Endothelial cell (in vitro differentiated cells): ENCODE measurements at places on chromosomes 2 and 18. TPM values are rescaled to one million over a fixed set of nuclear protein-coding genes. Genes with fewer than 3 reads are reported as not detected.

- no peaks in the 10 kb centered on the region for H3K27me3 ChIP-seq
- DNase-seq = no peak
- H3K4me1 ChIP-seq = no peaks in the 10 kb centered on the region
- peaks cover 11% of the 10 kb centered on the region for H3K36me3 ChIP-seq
- H3K27ac ChIP-seq = no peak overlapping the region
Observed at GRCh38 chr2:171822525-171823322, 71.3 kb downstream of the SLC25A12 start.

DNA sequence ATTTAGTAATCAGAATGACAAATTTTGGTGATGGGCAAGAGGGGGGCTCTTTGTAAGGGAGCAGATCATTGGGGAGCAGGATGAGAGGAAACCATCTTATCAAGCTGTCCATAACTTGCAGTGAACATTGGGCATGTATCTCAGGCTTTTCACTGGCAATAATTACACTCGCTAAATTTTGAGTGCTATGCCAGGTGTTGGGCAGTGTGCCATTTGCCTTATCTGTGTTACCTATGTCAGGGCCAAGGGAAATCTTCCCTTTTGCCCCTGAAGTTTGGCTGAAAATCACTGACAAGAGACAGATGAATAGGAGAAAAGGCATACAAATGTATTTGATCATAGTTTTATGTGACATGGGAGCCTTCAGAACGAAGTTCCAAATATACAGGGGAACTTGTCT lies 39.0 kb downstream of the NOSTRIN start:
- no peak overlapping the region for H3K4me3 ChIP-seq
- DNase-seq = no peak
- H3K36me3 ChIP-seq = no peaks in the 10 kb centered on the region
- H3K27ac ChIP-seq = no peak overlapping the region
- peaks cover 23% of the 10 kb centered on the region for H3K4me1 ChIP-seq

GRCh38 chr18:79043288-79043687 lies 25.9 kb upstream of the ATP9B start:
- H3K4me1 ChIP-seq = no peaks in the 10 kb centered on the region
- H3K36me3 ChIP-seq = no peaks in the 10 kb centered on the region
- DNase-seq = no peak
- H3K27ac ChIP-seq = no peak overlapping the region
- peaks cover 3% of the 10 kb centered on the region for H3K27me3 ChIP-seq

GRCh38 chr2:128445523-128445900 lies 126.8 kb upstream of the HS6ST1 start:
- H3K27ac ChIP-seq = no peak overlapping the region
- H3K27me3 ChIP-seq = peaks cover 5% of the 10 kb centered on the region
- H3K4me1 ChIP-seq = peaks cover 13% of the 10 kb centered on the region
- no peak overlapping the region for H3K4me3 ChIP-seq
- DNase-seq = peak; percentile 0

GRCh38 chr2:39127973-39128372 lies 7.1 kb upstream of the SOS1 start:
- DNase-seq = no peak
- H3K4me3 ChIP-seq = no peak overlapping the region
- peaks cover 19% of the 10 kb centered on the region for H3K4me1 ChIP-seq
- H3K36me3 ChIP-seq = peaks cover 9% of the 10 kb centered on the region

GRCh38 chr2:242088471-242089212 lies 219.1 kb downstream of the RTP5 start:
- H3K27ac ChIP-seq = no peak overlapping the region
- peaks cover 6% of the 10 kb centered on the region for H3K4me1 ChIP-seq
- H3K27me3 ChIP-seq = peaks cover 6% of the 10 kb centered on the region
- DNase-seq = peak; percentile 83
- H3K36me3 ChIP-seq = no peaks in the 10 kb centered on the region
- peak overlapping the region; percentile 86 for H3K4me3 ChIP-seq

DNA sequence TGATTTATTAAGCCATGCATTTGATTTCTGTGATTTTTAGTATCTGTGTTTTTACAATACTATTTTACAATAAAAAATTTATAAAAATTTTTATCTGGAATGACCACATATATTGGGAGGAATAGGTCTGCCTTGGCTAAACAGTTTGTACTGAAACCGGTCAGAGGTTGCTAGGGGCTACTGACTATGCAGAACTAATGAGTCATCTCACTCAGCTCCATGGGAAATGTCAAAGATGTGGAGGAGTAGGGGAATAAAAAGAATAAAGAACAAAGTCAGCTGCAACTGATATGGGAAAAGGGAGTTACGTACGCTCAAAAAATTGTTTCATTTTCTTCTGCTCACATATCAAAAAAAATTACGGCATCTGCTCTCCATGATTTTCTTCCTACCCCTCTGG lies 8.6 kb upstream of the TMEM163 start:
- no peak overlapping the region for H3K27ac ChIP-seq
- H3K4me3 ChIP-seq = no peak overlapping the region
- no peaks in the 10 kb centered on the region for H3K36me3 ChIP-seq
- no peak for DNase-seq
- no peaks in the 10 kb centered on the region for H3K4me1 ChIP-seq

- no peak overlapping the region for H3K4me3 ChIP-seq
- H3K27ac ChIP-seq = no peak overlapping the region
- H3K27me3 ChIP-seq = no peaks in the 10 kb centered on the region
- no peak for DNase-seq
- no peaks in the 10 kb centered on the region for H3K4me1 ChIP-seq
Observed at GRCh38 chr2:227529871-227530270, 57.9 kb downstream of the AGFG1 start.

CHST9 gene
- total RNA-seq = 4.7 TPM

ADCY3 gene
- 88.0 TPM for total RNA-seq
